ENCODE measurements at places on chromosomes 4 and X. TPM values are rescaled to one million over a fixed set of nuclear protein-coding genes. Genes with fewer than 3 reads are reported as not detected.

Gene PLP1
- total RNA-seq, result not detected

GRCh38 chrX:130896802-130897501, 6.1 kb downstream of the ENOX2 start:
- no peak for DNase-seq

GRCh38 chr4:141346144-141346543, 125.4 kb downstream of the ZNF330 start:
- DNase-seq, result no peak

GRCh38 chr4:17168571-17168970, 270.1 kb upstream of the LDB2 start:
- no peak for DNase-seq

- no peak for DNase-seq
Measured at GRCh38 chrX:132367984-132368383, 120.9 kb downstream of the MBNL3 start.

DNA sequence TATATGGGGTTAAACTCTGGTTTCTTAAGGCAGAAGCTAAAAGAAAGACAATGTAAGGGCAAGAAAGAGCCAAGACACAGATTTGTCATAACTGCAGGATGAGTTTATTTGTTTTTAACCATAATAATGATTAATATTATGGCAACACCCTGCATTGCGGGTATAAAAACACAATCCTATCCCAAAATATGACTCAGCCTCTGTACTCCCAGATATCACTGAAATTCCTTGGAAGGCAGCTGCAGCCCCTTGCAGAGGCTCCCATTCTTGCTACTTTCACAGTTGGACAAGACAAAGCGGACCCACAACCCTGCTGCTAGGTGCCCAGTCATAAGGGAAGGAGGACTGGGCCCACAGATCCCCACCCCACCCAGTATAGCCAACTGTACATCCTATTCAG, 20.4 kb upstream of the FGF16 start:
- no peak for DNase-seq

Gene MCF2
- 0.52 TPM for total RNA-seq

GRCh38 chr4:2843941-2844584, 419 bp downstream of the ADD1 start:
- DNase-seq, result no peak

DNA sequence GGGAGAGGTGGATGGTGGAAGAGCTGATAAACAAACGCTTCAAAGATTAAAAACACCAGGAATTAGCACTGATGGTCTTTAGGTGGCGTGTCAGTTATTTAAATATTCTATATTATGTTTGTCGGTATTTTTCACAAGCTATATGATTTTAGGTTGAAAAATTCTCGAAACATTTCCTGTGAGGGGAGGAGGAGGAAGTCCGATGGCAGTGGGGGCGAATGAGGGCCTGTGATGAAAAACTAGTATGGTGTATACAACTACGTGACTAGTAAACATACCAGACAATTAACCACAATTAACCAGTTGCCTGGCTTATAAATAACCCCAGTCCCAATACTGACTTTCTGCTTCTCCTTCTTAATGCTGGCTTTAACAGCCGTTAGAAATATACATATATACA, 595 bp upstream of the NAP1L2 start:
- DNase-seq, result no peak

GRCh38 chrX:7019555-7019954, 128.0 kb upstream of the STS start:
- no peak for DNase-seq

GRCh38 chr4:42172921-42173320, 20.5 kb upstream of the BEND4 start:
- DNase-seq, result no peak

DNA sequence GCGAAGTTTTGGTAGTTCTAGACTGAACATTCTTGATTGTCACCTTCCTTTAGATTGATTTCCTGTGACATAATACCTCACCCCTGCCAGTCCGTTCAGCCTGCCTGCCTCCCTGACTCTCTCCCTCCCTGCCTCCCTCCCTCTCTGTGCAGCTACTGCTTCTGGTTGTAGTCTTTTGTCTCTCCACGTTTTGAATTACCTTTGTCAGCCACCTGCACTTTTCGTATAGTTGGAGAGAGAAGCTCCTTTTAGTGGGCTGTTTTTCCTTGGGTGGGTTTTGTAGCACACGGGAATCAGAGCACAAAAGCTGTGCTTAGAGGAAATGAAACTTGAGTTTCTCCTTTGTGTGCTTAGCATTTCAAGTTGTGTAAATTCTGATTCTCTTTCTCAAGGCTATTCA, 32.6 kb upstream of the MSMO1 start:
- no peak for DNase-seq

GRCh38 chr4:137387924-137388323, 144.4 kb downstream of the PCDH18 start:
- DNase-seq, result no peak

Gene PIGA
- total RNA-seq, result 23.9 TPM

- DNase-seq, result no peak
Measured at GRCh38 chr4:176642472-176642871, 150.2 kb downstream of the VEGFC start.
